ENCODE measurements at places on chromosomes 16 and 17.

DNA sequence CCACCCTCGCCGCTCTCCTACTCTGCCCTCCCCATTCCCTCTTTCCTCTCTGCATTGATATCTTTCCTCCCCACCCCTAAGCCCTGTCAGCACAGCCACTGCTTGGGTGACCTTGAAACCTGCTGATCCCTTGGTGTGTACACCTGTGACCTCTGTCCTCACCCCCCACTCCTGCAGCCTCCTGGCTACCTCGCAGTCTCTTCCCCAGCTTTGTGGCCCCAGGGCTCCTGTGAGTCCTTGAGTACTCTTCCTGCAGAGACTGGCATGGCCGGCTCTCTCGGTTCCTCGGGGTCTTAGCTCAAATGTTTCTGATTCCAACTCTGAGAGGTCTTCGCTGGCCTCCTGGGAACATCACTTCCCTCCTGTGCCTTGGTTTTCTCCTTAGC lies 31.7 kb downstream of the ADCY7 start:
- no peak for DNase-seq

DNA sequence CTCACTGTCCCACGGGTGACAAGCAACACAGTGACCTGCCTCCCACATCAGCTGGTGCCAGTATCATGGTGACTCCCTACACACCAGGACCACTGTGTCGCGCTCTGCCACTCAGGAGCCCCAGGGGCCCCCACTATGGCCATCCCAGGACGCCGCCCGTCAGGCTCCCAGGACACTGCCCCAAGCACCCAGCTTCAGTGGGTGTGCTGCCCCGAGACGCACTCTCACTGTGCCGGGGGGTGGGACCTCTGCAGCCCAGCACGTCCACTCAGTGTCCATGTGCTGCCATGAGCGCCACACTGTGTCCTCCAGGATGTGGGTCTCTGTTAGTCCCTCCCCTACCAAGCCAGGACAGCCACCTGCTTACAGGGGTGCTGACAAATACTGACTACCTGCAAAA lies 120.5 kb downstream of the ZNF778 start:
- DNase-seq: no peak

- DNase-seq: no peak
Observed at GRCh38 chr16:50970281-50970680, 180.8 kb downstream of the SALL1 start.

- DNase-seq: no peak
Observed at GRCh38 chr17:73593249-73593965, 50.8 kb downstream of the SDK2 start.

DNA sequence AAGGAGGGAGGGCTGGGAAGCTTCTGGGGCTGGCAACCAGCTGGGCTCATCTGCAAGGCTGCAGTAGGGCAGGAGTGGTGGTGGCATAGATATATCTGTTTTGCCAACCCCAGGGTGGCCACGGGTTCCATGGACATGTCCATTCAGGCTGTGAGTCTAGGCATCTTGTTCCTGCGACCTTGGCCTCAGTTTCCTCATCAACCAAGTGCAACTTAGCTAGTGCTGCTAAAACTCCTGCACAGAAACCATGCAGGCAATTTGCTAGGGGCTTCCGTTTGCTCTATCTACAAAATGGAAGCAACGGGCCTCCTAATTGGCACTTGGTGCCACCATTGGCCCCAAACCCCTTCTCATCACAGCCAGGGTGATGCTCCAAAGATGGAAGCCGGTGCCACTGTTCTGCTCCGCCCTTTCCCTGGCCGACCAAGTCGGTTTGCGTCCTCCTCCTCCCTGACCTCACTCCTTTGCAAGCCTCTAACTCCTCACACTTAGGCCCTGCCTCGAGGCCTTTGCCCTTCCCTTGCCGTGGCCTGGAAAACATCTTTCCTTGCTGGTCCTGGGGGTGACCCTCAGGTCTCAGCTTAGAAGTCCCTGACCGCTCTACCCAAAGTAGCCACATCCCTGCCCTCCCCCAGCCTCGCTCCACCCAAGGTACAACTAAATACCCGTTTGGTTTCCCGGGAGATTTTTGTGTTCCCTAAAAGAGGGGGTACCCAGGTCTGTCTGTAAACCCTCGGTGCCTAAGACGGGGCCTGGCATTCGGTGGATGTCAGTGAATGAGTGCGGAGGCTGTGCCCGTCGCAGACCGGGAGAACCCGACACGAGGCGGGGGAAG lies 1.2 kb downstream of the SREBF1 start:
- no peak for DNase-seq

Data from heart left ventricle (tissue), 16 donors.